ENCODE measurements at places on chromosomes 7 and 10.

DNA sequence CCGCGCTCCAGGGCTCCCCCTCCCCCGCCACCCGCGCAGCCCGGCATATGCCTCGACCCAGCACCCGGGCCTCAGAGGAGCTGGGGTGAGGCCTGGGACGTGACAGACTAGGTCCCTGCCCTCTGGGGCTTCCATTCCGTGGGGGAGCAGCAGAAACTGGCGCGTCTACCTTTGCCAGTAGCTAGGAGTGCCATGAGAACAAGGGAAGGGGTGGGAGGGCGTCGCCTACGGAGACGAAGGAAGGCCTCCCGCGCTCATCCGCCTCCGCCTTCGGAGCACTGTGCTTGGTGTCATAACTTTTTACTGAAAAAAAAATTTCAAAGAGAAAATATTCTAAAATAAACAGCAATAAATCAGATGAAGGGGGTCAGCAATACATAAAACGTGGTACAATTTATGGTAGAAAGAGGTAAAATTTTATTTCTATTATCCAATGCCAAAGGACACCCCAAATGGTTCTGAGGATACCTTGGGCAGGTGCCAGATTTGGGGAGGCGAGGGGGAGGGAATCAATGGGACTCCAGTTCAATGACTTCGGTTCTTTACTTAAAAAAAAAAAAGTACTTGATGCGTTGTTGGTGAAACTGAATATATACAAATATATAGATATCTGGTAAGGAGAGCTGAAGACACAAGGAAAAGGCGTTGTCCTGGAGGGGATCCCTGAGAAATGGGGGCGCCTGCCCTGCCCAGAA is 35.1 kb upstream of the GRID1 start:
- peak; percentile 32 for DNase-seq

DNA sequence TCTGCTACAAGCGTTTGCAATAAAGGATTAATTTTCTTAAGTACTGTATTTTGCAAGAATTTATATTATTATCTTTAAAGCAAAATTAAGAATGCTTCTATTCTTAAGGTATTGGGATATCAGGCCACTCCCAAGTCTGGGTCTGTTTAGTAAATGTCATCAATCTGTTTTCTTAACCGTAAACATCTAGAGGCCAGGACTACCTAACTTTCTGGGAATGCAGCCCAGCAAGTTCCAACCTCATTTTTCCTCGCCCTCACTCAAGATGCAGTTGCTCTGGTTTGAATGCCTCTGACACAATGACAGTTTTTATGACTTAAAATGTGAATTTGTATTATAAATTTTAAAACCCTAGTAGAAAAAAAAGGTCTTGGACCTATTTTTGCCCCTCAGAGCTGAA is 143.5 kb downstream of the INHBA start:
- DNase-seq: no peak

DNA sequence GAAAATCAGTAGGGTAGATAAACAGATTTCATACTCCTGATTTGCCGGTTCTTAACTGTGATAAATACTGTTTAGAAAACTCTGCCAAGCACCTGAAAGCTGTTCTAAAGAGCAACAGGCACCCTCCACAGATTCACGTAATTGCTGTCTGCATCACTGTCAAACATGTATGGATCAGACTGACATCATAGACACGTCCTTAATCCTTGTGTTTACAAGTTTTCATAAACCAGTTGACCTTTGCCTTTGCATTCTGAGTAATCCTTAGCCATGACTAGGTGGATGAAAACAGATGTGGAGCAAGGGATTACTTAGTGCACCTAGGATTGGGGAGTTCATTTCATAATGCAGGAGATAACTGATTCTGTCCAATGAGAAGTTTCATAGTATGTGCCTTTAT is 41.6 kb downstream of the SLC39A12 start:
- no peak for DNase-seq

- DNase-seq: no peak
These were observed 1246.6 kb upstream of the LRRN3 start for GRCh38 chr7:109844362-109844761.

- DNase-seq: no peak
These were observed at the start of gene C10orf71 for GRCh38 chr10:49298983-49299815. C10orf71 (plus strand) TSS chr10:49299170; CDS start chr10:49322546, 23,376 bp downstream.

DNA sequence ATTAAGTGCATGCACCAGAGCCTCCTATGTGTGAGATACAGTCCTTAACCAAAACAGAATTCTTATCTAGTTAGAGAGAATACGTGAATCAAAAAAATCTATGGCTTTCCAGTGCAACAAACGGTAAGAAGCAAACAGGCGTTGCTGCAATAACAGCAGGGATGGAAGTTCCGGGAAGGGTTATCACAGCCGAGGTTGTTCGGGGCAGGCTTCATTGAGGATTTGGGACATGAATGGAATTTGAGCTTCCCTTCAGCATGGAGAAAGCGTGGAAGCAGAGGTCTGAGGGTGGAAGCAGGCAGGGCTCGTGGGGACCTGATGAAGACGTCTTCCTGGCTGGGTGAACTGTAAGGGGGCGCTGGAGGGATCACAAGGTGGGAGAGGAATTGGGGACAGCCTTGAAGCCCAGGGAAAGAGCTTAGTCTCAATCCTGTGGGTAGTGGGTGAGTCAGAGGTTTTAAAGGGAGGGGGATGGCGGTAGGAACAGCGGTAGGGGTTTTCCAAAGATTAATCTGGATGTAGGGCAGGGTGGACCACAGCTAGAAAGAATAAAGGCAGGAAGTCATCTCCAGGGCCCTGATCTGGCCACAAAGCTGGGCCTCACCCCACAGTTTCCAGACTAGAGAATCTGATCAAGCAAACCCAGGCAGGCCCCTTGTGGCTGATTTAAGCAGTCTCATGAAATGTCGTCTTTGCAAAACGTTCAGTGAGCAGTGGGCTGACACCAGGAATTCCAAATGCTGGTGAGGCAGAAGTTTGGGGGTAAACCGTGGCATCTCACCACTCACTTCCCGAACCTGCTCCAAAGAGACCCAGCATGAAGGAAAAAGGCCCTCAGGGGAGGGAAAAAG is 65.1 kb downstream of the CALML3 start:
- no peak for DNase-seq

DNA sequence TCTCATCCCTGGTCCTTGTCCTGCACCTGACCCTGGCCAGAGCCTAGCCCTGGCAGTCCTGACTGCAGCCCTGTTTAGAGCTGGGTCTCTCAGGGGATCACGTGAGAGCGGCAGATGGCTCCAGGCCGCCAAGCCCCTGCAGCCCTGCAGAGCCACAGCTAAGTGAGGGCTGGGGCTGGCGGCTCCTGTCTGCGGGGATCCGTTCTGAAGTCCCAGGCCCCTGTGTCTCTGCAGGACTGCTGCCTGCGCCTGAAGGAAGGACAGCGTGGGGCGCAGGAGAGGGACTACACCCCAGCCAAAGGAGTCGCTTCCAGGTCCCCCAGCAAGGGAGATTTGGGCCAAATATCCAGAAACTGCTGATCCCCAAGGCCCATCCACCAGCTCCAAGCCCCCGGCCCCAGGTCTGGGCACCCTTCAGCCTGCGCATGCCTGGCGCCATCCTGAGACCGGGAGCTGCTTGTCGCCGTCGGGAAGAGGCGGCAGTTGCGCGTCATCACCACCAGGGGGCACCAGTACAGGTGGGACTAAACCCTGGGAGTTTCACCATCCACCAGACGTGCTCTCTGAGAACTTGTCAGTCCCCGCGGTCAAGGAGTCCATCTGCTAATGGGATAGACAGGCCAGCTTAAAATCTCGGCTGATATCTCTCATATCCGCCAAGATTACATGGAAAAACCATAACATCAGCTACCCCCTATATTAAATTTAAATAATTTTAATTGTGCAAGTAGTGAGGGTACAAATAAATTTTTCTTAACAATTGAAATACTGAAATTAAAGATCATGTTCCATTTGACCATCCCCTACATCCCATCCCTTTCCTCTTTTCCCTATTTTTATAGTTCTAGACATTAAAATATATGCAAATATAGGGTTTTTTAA is 25.1 kb upstream of the GHRHR start:
- DNase-seq: peak; percentile 53

DNA sequence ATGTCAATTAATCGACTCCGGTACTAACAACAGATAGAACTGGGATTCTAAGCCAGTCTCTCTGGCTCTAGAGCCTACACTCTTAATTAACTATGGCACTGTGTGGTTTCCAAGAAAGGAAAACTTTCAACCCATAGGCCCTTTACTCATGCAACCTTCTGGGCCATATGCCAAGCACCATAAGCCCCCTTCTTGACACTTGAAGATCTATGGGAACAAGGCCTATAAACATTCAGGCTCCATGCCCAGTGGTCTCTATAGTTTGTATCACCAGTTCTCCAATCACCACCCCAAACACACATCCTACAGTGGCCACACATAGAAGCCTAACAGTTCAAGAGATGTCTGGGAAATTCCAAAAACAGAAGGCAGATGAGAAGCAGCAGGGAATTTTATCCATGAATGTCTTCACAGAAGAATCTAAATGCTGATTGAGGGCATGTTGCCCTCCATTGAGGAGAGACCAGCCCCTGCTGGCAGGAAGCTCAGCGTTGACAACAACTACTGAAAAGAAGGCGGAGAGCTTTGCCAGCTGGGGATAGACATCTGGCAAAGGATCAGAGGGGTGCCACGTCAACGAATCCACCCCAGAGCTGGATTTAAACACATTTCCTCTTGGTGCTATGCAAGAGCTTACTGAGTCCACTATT is 64.4 kb downstream of the GRM3 start:
- no peak for DNase-seq

- peak; percentile 39 for DNase-seq
These were observed 96.6 kb upstream of the CACUL1 start for GRCh38 chr10:118851062-118852035.

GRCh38 chr7:132164558-132165125 is 411.6 kb downstream of the PLXNA4 start:
- DNase-seq: no peak

GRCh38 chr10:71623098-71623985 is 96.2 kb downstream of the C10orf105 start:
- DNase-seq: peak; percentile 66

GRCh38 chr10:43940898-43941837 is 292.5 kb upstream of the ZNF32 start:
- DNase-seq: no peak

- DNase-seq: peak; percentile 88
These were observed 739 bp upstream of the CCDC186 start for GRCh38 chr10:114174695-114175188.

DNA sequence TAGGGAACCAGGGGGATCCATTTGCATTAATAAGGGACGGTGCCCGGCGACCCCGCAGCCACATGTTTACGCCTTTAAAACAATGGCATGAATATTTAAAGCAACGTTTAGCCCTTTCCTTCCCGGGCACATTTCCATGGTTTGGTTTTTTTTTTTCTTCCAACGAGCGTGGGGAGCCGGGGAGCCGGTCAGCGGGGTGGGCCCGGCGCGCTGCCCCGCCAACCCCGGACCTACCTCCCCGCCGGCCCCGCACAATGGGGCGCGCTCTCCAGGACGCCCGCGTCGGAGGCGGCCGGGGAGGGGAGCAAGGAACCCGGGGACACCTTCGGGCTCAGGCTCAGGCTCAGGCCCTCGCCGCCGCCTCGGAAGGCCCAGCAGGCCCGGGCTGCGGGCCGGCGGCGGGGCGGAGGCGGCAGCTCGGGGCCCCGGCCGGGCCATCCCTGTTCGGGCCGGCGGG is 1.0 kb downstream of the SEPHS1 start:
- DNase-seq: peak; percentile 52

GRCh38 chr7:80929619-80930018 is 10.8 kb upstream of the SEMA3C start:
- no peak for DNase-seq

- no peak for DNase-seq
These were observed 30.8 kb upstream of the C10orf67 start for GRCh38 chr10:23375366-23375765.

DNA sequence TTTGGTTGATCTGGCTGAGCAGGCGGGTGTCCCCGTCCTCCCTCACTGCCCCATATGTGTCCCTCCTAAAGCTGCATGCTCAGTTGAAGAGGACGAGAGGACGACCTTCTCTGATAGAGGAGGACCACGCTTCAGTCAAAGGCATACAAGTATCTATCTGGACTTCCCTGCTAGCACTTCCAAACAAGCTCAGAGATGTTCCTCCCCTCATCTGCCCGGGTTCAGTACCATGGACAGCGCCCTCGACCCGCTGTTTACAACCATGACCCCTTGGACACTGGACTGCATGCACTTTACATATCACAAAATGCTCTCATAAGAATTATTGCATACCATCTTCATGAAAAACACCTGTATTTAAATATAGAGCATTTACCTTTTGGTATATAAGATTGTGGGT is 26.9 kb upstream of the TRIM56 start:
- DNase-seq: peak; percentile 42

DNA sequence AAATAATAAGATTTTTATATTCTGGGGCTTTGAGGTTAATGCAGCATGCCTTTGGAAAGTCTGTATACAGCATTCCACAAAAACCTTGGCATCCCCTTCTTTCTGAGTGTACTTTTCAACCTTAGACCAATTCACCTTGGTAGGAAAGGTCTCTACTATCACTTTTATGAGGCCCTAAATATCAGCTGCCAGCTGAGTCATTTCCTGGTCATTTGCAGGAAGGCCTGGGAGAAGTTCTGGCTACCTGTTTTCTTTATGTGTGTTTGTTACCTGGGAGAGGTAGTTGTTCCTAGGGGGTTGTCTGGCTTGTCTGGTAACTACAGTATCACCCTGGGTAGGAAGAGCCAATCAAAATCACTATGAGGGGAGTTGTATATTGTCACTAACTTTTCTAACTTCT is 4.1 kb downstream of the SPAM1 start:
- DNase-seq: no peak

DNA sequence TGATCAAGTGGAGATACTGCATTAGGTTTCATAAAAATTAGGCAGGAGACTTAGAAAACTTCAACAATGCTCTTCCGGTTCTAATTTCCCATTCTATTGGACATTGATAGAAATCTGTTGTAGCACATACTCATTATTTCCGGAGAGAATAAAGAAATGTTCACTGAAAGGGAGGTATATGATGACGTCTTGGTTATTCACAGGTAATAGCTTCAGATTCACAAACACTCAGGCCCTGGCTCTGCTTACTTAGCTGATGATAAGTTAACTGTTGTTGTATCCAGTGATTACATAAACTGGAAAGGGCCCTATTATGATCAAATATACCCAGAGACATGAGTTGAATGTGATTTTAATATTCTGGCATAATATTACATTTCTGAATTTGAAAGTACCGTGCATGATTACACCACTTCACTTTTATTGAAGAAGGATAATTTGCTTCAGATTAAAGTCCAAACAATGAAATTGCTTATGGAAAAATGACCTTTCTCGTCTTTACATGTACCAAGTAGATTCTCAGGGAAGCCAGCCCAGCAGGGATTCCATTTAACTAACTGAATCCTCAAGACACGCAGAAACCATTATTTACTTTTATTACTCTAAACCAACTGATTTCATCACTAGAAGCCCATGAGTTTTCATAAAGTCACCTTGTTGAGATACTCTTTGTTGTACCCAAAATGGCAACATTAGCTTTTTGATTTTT is 288.0 kb upstream of the PITRM1 start:
- DNase-seq: no peak

DNA sequence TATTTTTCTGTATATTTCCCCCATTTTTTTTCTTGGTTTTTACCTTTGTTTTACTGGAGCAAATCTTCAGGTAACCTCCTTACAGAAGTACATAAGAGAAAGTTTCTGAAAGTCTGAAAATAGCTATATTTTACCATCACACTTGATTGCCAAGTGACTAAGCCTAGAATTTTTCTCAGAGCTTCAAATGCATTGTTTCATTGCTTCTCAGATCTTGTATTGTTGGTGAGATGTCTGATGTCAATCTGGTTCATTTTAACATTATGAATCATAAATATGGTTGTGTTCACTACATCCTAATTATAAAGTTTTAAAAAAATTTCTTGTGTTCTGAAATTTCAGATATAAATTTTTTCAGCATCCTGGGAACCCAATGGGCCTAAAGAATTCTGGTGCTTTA is 228.2 kb downstream of the AHR start:
- DNase-seq: no peak
